Right renal pelvis (tissue), 4 donors: ENCODE measurements at places on chromosomes 12 and 14. TPM values are rescaled to one million over a fixed set of nuclear protein-coding genes. Genes with fewer than 3 reads are reported as not detected.

Gene FOXN3
- polyA plus RNA-seq: 35.1 TPM

Gene ARHGAP9
- 4.1 TPM for polyA plus RNA-seq

Gene CRACR2A
- 1.6 TPM for polyA plus RNA-seq

Gene KRT73
- not detected for polyA plus RNA-seq

Gene TTC9
- 3.8 TPM for polyA plus RNA-seq

Gene GALNT6
- 5.5 TPM for polyA plus RNA-seq
